Right atrium auricular region (tissue), 2 donors: ENCODE measurements at places on chromosomes 5 and 9. TPM values are rescaled to one million over a fixed set of nuclear protein-coding genes. Genes with fewer than 3 reads are reported as not detected.

- H3K4me1 ChIP-seq, result peaks cover 40% of the 10 kb centered on the region
- no peak overlapping the region for H3K27ac ChIP-seq
- no peak for DNase-seq
- H3K4me3 ChIP-seq, result no peak overlapping the region
- H3K27me3 ChIP-seq, result no peaks in the 10 kb centered on the region
Measured at GRCh38 chr5:179802207-179802883, 4.3 kb downstream of the MGAT4B start.

Gene TMEM174
- not detected for total RNA-seq

Gene IL13
- total RNA-seq, result not detected

Gene TMEM161B
- 11.7 TPM for total RNA-seq

DNA sequence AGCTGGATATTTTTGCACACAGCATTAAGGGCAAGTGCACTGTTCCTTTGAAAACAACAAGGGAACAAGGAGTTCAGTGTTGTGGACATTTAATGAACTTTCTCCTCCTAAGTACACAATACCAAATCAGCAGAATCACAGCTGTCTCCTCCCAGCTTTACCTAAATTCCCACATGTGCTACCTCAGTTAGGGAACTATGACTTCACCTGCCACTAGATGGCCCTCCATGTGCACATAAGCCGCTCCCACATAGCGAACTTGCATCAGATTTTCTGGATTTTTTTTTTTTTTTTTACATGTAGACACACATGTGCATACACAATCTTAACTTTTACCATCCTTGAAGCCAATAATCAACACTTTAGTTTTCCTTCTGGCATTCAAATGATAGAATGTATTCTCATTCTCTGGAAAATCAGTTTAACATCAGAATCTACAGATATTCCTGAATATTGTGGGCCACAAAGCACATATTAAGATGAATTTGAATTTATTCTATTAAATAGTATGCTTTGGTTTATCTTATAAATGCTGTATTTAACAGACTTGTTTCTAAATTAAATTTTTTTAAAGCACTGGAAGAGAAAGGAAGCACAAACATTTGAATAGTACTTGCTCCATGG is 123.6 kb downstream of the PALM2AKAP2 start:
- H3K27ac ChIP-seq, result no peak overlapping the region
- no peaks in the 10 kb centered on the region for H3K27me3 ChIP-seq
- no peak overlapping the region for H3K4me3 ChIP-seq

GRCh38 chr9:34954225-34954624 is 3.9 kb upstream of the PHF24 start:
- no peaks in the 10 kb centered on the region for H3K27me3 ChIP-seq
- no peak for DNase-seq
- no peaks in the 10 kb centered on the region for H3K36me3 ChIP-seq
- H3K4me3 ChIP-seq, result no peak overlapping the region
- H3K4me1 ChIP-seq, result peaks cover 15% of the 10 kb centered on the region
